ENCODE measurements at places on chromosomes 1 and 21. TPM values are rescaled to one million over a fixed set of nuclear protein-coding genes. Genes with fewer than 3 reads are reported as not detected.
A peak's percentile ranks its signal among the peaks of the same experiment; 100 is the strongest.

GRCh38 chr1:210339500-210339899 lies 10.8 kb downstream of the HHAT start:
- no peak overlapping the region for H3K27ac ChIP-seq
- DNase-seq: no peak
- peaks cover 17% of the 10 kb centered on the region for H3K27me3 ChIP-seq
- no peak overlapping the region for H3K4me3 ChIP-seq
- H3K36me3 ChIP-seq: no peaks in the 10 kb centered on the region
- H3K4me1 ChIP-seq: peaks cover 21% of the 10 kb centered on the region

Gene GPR153
- 1.5 TPM for total RNA-seq

GRCh38 chr21:14273736-14274538 lies 58.0 kb downstream of the RBM11 start:
- H3K27ac ChIP-seq: no peak overlapping the region
- DNase-seq: no peak
- no peaks in the 10 kb centered on the region for H3K4me1 ChIP-seq

DNA sequence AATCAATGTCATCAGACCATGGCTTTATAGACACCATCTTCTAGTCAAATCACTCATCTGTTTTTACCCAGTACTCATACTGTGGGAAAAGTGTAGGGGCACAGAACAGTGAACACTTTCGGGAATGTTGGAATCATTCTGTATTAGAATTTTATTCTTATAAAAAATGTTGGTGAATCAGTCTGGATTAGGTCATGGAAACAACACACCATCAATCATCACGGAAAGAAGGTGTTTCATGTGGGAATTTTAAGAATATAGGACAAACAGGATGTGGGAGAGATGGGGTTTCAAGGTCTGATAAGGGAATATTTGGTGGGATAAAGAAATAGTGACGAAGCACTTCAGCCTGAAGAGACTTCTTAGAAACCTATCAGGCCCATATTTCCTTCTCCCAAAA lies 17.3 kb downstream of the GBP1 start:
- peaks cover 53% of the 10 kb centered on the region for H3K36me3 ChIP-seq
- no peak for DNase-seq
- H3K27me3 ChIP-seq: no peaks in the 10 kb centered on the region
- no peak overlapping the region for H3K4me3 ChIP-seq

- peaks cover 5% of the 10 kb centered on the region for H3K36me3 ChIP-seq
- peak; percentile 69 for DNase-seq
- peak overlapping the region; percentile 69 for H3K27ac ChIP-seq
- H3K4me1 ChIP-seq: peaks cover 65% of the 10 kb centered on the region
- no peak overlapping the region for H3K4me3 ChIP-seq
- H3K27me3 ChIP-seq: peaks cover 6% of the 10 kb centered on the region
Observed at GRCh38 chr1:206766251-206766856, 4.2 kb upstream of the IL19 start.

GRCh38 chr1:184888505-184888904 lies 85.8 kb downstream of the NIBAN1 start:
- H3K4me3 ChIP-seq: no peak overlapping the region
- peaks cover 38% of the 10 kb centered on the region for H3K4me1 ChIP-seq
- H3K27me3 ChIP-seq: no peaks in the 10 kb centered on the region
- DNase-seq: no peak
- H3K36me3 ChIP-seq: peaks cover 38% of the 10 kb centered on the region

DNA sequence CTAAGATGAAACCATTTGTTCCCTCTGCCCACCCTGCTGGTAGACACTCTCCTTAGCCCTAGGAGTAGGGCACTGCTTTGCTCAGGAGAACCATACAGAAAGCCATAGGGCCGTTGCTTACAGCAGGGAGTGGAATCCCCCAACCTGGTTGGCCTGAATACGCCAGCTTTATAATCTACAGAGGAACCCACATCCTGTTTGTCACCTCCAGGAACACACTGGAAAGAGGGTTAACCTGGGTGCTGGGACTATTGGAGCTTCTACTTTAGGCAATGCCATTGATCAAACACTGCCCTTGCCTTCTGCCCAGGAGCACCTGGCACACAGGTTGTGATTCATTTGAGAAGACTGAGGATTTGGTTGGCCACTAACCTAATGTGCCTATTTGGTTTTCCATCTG lies 124.8 kb downstream of the TNR start:
- H3K36me3 ChIP-seq: no peaks in the 10 kb centered on the region
- no peak overlapping the region for H3K27ac ChIP-seq
- H3K27me3 ChIP-seq: peaks cover 4% of the 10 kb centered on the region
- DNase-seq: no peak

GRCh38 chr1:11328444-11328843 lies 55.4 kb downstream of the UBIAD1 start:
- H3K36me3 ChIP-seq: no peaks in the 10 kb centered on the region
- DNase-seq: no peak
- no peaks in the 10 kb centered on the region for H3K4me1 ChIP-seq
- H3K27ac ChIP-seq: no peak overlapping the region
- H3K4me3 ChIP-seq: no peak overlapping the region

Gene HSD3B2
- not detected for total RNA-seq

DNA sequence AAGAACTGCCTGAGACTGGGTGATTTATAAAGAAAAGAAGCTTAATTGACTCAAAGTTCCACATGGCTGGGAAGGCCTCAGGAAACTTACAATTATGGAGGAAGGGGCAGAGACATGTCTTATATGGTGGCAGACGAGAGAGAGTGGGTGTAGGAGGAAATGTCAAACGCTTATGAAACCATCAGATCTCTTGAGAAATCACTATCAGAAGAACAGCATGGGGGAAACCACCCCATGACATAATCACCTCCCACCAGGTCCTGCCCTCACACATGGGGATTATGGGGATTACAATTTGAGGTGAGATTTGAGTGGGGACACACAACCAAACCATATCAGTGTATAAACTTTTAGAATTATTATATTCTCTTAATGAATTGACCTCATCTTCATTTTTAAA lies 335.9 kb upstream of the DPYD start:
- H3K36me3 ChIP-seq: no peaks in the 10 kb centered on the region
- no peaks in the 10 kb centered on the region for H3K27me3 ChIP-seq
- H3K4me1 ChIP-seq: no peaks in the 10 kb centered on the region
- no peak overlapping the region for H3K4me3 ChIP-seq

- no peaks in the 10 kb centered on the region for H3K27me3 ChIP-seq
- DNase-seq: no peak
- H3K4me3 ChIP-seq: no peak overlapping the region
- H3K4me1 ChIP-seq: peaks cover 31% of the 10 kb centered on the region
Observed at GRCh38 chr1:58885998-58886397, 102.2 kb upstream of the JUN start.

DNA sequence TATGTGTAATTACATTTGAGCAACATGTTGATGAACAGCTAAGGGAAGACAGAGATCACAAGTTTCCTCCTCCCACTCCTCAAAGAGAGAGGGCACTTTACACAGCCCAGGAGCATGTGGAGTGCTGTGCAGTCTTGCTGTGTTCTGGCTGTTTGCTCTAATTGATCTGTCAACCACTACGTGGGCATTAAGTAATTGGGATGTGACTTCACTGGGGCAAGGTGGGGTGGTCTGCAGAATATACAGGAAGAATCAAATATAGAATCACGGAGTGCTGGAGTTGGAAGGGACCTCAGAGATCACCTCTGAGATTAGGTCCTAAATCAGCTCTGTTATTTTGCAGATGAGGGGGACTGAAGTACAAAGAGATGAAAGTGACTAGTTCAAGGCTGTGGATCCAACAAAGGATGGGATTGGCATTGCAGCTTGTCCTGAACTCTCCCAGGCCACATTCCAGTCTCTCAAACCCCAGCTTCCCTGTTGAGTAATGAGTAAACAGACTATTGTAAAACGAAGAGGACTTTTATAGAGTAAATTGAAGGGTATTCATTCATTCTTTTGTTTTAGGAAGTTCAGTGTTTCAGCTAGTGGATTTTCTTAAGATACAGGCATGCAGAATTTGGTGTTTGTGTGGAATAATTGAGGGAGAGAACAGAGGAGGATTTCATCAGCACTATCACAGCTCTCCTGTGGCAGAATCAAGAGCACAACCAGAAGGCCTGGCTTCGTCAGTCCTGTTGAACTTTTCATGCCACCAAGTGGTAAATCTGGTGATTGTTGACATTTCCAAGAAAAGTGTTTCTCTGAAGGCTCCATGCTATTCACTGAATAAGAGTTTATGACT lies 22.4 kb downstream of the NOS1AP start:
- H3K4me3 ChIP-seq: no peak overlapping the region
- H3K4me1 ChIP-seq: no peaks in the 10 kb centered on the region
- no peak for DNase-seq
- H3K27me3 ChIP-seq: peaks cover 31% of the 10 kb centered on the region
- no peak overlapping the region for H3K27ac ChIP-seq

- H3K36me3 ChIP-seq: no peaks in the 10 kb centered on the region
- H3K4me1 ChIP-seq: no peaks in the 10 kb centered on the region
- no peak overlapping the region for H3K27ac ChIP-seq
- DNase-seq: no peak
- peaks cover 38% of the 10 kb centered on the region for H3K27me3 ChIP-seq
Observed at GRCh38 chr1:22969304-22969709, 3.4 kb downstream of the LACTBL1 start.

Gene GBP6
- not detected for total RNA-seq

Gene KCNT2
- total RNA-seq: not detected

Gene MPZ
- 4.0 TPM for total RNA-seq

DNA sequence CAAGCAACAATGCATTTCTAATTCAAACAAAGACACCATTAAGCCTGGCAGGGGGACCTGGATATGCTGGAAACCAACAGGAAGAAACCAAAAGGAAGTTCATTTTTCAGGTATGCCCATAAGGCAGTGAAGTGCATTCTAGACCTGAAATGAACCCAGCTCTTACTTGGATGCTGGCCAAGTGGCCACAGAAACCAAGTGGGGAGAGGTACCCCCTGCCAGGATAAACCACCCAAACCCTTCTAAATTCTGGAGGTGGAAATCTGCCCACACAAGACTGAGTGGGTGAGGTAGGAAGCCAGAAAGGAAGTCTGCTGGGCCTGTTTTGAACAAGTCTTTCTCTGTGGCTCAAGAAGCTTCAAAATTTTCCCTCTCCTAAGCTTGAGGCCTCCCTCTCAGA lies 2.6 kb downstream of the CD5L start:
- H3K4me1 ChIP-seq: no peaks in the 10 kb centered on the region
- H3K27me3 ChIP-seq: peaks cover 3% of the 10 kb centered on the region
- H3K36me3 ChIP-seq: no peaks in the 10 kb centered on the region
- H3K27ac ChIP-seq: no peak overlapping the region
- DNase-seq: no peak

- H3K4me1 ChIP-seq: peaks cover 13% of the 10 kb centered on the region
- H3K27ac ChIP-seq: no peak overlapping the region
- H3K36me3 ChIP-seq: peaks cover 21% of the 10 kb centered on the region
Observed at GRCh38 chr1:227777646-227778045, 37.8 kb upstream of the PRSS38 start.

Gene ANKRD34A
- 4.1 TPM for total RNA-seq

DNA sequence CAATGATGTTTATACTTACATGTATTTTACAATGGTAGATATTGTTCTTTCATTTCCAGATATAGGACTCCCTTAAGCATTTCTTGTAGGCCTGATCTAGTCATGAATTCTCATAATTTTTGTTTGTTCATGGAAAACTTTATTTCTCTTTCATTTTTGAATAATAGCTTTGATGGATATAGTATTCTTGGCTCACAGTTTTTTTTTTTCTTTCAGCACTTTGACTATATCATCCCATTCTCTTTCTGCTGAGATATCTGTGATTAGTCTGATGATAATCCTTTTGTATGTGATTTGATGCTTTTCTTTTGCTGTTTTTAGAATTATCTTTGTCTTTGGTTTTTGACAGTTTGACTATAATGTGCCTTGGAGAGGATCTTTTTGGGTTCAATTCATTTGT lies 24.1 kb upstream of the CHODL start:
- no peak overlapping the region for H3K27ac ChIP-seq
- no peak for DNase-seq
- H3K27me3 ChIP-seq: no peaks in the 10 kb centered on the region
- H3K4me1 ChIP-seq: no peaks in the 10 kb centered on the region
- no peaks in the 10 kb centered on the region for H3K36me3 ChIP-seq

DNA sequence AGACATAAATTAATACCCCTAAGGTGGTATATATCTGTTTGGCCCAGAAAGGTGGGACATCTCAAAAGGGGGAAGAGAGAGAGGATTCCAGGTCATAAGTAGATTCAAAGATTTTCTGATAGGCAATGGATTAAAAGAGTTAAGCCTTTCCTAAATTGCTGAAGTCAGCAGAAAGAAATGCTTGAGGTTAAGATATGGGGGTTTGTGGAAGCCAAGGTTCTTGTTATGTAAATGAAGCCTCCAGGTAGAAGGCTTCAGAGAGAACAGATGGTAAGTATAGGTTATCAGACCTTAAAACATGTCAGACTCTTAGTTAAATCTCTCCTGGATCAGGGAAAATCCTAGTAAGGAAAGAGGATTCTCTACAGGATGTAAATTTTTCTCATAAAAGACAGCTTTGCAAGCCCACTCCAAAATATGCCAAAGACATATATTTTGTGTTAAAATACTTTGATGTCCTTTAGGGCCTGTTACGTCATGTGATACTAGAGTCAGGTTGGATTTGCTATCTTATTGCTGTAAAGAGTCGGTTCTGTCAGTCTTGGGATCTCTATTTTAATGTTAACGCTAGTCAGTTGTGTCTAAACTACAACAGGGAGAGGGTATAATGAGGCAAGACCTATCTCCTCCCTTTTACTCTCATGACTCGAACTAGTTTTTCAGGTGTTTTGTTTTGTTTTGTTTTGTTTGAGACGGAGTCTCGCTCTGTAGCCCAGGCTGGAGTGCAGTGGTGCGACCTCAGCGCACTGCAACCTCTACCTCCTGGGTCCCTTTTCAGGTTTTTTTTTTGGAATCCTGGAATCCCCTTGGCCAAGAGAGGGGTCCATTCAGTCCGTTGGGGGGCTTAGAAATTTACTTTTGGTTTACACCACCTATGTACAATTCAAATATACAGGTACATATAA lies 30.6 kb downstream of the RGS2 start:
- DNase-seq: no peak
- H3K27me3 ChIP-seq: peaks cover 18% of the 10 kb centered on the region
- no peaks in the 10 kb centered on the region for H3K4me1 ChIP-seq
- H3K27ac ChIP-seq: no peak overlapping the region
- H3K36me3 ChIP-seq: no peaks in the 10 kb centered on the region

DNA sequence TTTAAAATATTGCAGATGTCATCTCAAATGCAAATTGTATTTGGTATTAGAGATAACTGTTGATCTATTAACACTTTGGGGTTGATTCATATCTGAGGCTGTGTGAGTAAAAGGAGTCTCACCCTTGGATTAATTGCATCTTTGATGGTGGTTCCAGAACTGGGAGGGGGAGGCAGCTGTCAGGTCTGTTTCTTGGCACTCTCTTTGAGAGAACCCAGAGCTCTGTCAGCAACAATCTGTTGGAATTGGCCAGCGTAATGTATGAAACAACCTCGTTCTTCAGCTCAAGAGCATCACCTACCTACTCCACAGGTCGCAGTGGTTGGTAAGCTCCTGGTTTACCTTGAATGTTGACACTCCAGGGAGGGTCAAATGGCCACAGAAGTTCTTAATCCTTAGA lies 424.1 kb downstream of the CAMTA1 start:
- H3K4me3 ChIP-seq: no peak overlapping the region

Gene NADK
- total RNA-seq: 81.8 TPM

Data from activated T-helper 2 cell treated with anti-CD3 and anti-CD28 coated beads, Interferon-gamma antibody, Interleukin-2, Interleukin-4, amounts not matched to agents 10 μg/mL and 5 μg/mL and 100 μg/mL, durations not matched to agents 14 hours and 24 hours and 36 hours (primary cell).